ENCODE measurements at places on chromosomes 13 and 19. TPM values are rescaled to one million over a fixed set of nuclear protein-coding genes. Genes with fewer than 3 reads are reported as not detected.

- no peak for DNase-seq
Observed at GRCh38 chr13:44718467-44718866, 142.3 kb upstream of the TSC22D1 start.

GRCh38 chr19:55451163-55451964, 8.3 kb upstream of the SHISA7 start:
- DNase-seq: no peak

GRCh38 chr13:81139987-81140386, 799.1 kb upstream of the SPRY2 start:
- no peak for DNase-seq

DNA sequence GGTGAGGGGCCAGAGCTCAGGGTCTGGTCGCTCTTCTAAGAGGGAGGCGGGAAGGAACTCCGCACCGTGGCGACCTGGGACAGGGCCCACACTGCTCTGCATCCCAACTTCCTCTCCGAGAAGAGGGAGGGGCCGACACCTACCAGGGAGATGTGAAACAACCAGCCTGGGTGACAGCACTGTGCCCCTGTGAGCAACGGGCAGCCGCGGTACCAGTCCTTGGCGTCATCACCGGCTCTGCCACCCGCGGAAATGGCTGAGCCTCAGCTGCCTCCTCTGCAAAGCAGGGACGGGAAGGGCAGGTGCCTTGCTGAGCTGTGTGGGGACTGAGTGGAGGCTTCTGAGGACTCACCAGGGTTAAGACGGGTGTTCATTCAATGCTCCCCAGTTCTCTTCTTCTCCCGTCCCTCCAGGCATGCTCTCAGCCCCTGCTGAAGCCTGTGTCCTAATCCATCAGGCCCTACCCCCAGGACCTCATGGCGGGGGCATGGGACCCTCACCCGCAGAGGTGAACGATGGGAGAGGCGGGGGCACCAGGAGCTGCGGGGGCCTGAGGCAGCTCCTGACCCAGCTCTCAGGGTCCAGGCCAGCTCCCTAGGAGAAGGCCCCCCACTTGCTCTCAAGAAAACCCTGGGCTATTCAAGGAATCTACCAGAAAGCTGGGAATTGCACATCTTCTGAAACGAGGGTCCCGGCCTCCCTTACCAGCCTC, 9.3 kb downstream of the ZNF787 start:
- DNase-seq: no peak

DNA sequence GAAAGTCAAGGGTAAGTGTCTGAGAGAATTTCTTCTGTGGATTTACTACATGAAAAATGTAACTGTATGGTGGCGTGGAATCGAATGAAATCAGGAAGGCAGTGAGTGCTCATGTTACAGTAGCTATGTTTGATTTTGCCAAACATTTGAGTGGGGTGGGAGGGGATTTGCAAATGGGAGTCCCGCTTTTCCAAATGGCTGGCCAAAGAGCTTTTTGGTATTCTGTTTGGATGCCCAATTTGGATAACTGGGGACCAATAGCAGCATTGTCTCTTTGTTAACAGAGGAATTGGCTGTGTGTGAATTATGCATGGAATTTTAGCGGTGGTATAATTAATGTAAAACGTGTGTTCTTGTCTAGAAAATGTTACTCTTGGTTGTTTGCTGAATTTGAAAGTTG, 17.8 kb downstream of the HNRNPM start:
- no peak for DNase-seq

- DNase-seq: peak; percentile 37
Observed at GRCh38 chr19:5718579-5719273, 1.2 kb downstream of the LONP1 start.

DNA sequence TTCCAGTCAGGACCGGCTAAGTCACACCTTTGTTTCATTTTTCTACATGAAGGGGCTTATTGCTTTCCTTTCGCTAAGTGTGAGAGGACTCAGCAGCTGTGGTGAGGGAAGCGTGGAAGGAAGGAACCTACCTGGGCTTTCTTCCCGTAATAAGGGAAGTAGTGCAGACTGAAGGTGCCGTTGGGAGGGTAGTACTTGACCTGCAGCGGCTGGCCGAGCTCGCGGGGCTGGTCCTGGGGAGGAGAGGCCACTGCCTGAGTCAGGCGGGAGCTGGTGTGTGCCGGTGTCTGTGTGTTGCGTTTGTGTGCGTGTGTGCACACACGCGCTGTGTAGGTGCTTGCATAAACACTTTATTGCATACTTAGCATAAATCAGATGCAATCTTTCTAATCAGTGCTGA, 7.7 kb downstream of the ATP4B start:
- no peak for DNase-seq

Gene ADGRE2
- total RNA-seq: 0.29 TPM
